ENCODE measurements at places on chromosomes 3 and 15.

- no peak for DNase-seq
Measured at GRCh38 chr3:174440253-174440701, 418.9 kb upstream of the NAALADL2 start.

DNA sequence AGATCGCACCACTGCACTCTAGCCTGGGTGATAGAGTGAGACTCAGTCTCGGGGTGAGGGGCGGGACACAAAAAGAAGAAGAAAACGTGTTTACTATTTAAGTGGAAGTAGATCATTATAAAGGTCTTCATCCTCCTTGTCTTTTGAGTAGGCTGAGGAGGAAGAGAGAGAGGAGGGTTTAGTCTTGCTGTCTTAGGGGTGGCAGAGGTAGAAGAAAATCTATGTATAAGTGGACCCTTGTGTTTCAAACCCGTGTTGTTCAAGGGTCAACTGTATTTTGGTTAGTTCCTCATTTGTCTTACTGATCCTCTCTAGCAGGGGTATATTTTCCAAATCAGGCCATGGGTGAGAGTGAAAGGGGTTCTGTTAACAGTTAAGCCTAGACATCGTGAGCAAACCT is 40.1 kb downstream of the TRIM71 start:
- DNase-seq: no peak

DNA sequence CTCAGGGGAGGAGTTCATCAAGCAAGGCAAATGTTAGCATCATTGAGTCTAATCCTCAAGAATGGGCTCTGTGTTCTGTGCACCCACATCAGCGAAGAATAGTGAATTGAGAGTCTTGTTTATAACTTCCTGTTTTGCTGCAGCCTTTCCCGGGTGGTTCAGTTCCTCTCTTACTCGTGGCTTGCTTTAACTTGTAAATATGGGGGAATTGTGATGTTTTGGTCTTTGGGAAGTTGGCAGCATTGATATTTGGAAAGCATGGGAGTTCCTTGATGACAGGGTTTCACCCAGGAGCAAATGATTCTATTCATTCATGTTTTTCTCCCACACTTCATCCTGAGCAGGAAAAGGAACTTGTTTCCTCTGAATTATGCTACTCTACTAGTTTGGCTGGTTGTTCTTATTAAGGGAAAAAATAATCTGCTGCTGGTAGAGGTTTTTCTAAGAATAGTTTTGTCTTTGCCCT is 40.4 kb downstream of the GPD1L start:
- no peak for DNase-seq

DNA sequence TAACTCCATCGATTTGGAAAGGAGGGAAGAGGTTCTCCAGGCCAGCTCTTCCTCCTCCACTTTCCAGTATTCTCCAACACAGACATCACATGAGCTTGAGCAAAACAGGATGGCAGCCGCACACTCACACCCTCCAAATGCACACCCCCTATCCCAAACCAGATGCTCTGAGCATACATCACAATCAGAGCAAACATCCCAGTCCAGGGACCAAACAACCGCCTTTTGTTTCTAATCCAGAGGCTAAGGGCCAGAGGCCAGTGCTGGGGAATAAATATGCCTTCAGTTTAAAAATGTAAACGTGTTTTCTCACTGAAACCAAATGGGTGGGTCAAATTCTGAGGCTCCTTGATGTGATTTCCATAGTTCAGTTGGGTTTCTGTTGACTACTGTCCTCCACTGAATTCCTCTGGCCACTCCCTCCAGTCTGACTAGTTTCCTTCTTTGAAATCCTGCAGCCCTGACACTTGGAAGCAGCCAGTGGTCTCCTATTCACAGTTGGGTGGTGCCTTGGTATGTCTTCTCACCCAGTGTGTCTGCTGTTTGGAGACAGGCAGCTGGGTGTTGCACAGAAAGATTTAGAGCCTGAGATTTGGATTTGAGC is 19.2 kb upstream of the MFGE8 start:
- no peak for DNase-seq

GRCh38 chr15:50321680-50322210 is 33.3 kb downstream of the GABPB1 start:
- no peak for DNase-seq

GRCh38 chr3:126390201-126390600 is 4.5 kb upstream of the CFAP100 start:
- no peak for DNase-seq

All from GM06990 (cell line).